ENCODE measurements at places on chromosomes 16 and 17. TPM values are rescaled to one million over a fixed set of nuclear protein-coding genes. Genes with fewer than 3 reads are reported as not detected.

DNA sequence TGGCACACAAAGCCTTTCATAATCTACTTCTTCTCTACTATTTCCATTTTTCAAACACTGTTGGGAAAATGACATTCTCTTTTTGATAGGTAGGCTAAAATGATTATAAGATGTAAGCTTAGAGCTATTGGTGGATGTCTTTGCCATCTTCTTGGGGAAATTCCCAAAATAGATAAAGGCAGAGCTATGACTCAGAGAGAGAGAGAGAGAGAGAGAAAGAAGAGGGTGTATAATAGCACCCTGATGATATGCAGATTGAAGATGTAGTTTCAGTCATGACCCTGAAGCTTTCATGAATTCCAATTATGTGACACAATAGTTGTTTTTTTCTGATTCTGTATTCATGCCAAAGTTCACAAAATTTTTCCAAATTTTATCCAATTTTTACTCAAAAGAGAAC, 529.1 kb downstream of the HS3ST4 start:
- no peak for DNase-seq

- DNase-seq = no peak
Measured at GRCh38 chr16:66131156-66131807, 235.2 kb upstream of the CDH5 start.

- no peak for DNase-seq
Measured at GRCh38 chr17:55760643-55761355, 9.9 kb downstream of the PCTP start.

DNA sequence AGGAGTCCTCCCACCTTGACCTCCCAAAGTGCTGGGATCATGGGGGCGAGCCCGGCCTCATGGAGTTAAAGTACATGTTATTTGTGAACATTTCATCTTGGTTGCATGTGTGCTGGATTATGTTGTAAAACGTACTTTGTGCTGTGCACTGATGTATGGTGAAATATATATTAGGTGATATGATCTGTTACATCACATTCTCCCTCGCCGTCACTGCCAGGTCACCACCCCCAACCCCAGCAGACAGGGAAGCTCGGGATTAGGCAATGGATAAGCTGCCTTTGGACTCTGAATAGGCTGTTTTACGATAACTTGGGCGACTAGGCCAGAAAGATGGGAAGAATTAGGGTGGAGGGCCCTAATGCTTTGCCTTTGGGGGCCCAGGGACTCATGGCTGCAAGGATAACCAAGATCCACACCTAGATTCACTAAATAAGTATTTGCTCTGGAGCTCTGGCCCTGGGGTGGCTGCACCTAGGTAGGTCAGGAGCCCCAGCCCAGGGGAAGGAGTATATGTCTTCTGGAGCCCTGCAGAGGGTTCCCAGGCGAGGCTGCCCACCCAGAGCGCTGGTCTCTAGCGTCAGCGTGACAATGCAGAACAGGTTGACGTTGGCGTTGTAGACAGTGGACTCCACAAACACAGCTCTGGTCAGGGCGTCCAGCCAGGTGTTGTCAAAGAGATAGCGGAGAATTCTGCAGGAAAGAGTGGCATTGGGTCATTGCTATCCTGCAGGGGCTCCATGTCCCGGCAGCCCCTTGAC, 27.1 kb upstream of the GCSH start:
- DNase-seq = no peak

- no peak for DNase-seq
Measured at GRCh38 chr16:15502041-15502725, 67.8 kb downstream of the BMERB1 start.

DNA sequence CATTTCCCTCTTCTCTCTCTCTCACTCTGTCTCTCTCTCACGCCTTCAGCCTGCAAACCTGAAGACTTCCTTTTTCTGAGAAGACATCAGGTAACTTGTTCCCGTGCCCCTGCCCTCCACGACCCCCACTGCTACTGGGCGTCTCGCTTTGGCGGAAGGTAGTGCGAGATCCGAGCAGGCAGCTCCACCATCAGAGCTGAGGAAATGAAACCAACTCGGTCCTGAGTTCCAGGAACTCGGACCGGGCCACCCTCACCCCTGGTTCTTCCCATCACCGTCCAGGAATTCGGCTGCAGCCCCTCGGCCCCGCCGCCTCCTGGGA, 585 bp downstream of the MLKL start:
- DNase-seq = no peak

DNA sequence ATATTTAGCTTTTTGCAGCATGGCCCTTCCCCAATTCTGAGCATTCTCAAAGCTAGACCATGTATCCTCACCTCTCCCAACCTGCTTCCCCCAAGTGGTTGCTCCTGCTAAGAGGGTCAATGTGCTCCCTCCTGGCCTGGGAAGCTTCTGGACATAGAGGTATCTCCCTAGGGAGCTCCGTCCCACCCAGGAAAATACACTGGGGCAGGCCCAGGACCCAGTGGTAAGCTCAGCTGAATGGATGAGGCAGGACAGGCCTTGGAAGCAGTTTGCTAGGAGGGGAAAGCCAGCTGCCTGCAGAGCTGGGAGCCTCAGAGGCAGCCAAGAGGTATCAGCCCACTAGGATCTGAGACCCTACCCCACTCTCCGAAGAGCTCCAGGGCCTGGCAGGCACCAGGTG, 1721.6 kb downstream of the TP53TG3F start:
- DNase-seq = no peak

GRCh38 chr16:67241008-67241900, 6.0 kb downstream of the FHOD1 start:
- peak; percentile 60 for DNase-seq

GRCh38 chr16:10171221-10171620, 11.0 kb downstream of the GRIN2A start:
- no peak for DNase-seq

GRCh38 chr16:11350921-11351335, 5.7 kb downstream of the RMI2 start:
- no peak for DNase-seq

DNA sequence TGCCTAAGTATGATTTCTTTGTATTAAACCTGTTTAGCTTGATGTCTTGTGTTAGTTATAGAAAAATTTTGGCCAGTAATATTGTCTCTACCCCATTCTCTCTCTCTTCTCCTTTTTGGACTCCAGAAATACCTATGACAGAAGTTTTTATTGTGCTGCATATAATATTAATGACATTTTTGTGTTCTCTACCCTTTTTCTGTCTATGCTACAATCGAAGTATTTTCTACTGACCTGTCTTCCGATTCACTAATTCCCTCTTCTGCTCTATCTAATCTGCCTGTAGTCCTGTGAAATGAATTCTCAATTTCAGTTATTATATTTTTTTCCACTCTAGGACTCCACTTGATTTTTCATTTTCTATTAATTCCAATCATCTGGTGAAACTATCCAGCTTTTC, 26.0 kb upstream of the TMEM92 start:
- no peak for DNase-seq

GRCh38 chr16:27718201-27719105, 168.5 kb downstream of the KATNIP start:
- no peak for DNase-seq

DNA sequence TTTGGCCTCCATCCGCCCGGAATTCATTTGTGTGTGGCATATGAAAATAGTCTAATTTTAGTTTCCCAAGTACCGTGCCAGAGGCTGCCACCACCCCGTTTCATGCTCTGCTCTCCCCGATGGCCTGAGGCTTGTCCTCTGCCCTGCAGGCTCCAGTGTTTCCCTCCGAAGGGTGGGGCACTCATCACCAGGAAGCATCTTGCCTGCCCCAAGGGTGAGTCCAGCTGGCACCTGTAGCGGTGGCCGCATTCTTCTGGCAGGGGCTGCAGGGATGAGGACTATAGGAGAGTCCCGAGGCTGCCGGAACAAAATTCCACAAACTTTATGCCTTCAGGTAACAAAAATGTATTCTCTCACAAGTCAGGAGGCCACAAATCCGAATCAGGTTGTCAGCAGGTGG, 23.1 kb upstream of the CMIP start:
- DNase-seq = no peak

DNA sequence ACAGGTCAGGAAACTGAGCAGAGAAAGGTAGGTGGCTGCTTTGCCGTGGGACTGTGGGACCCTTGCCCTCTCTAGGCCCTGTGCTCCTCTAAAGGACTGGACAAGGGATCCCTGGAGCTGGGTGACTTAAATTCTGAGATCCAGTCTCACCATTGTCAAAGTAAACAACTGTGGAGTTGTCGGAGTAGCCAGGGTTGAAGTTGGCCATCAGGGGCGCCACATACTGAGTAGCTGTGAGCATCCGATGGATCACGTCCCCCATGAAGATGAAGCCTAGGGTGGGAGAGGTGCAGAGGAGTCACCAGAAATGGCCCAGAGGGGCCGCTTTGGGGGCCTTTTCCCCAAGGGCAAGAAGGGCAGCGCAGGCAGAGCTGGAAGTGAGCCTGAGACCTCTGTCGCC, 43.5 kb downstream of the PLXDC1 start:
- no peak for DNase-seq

- DNase-seq = no peak
Measured at GRCh38 chr16:3212567-3212966, 22.4 kb downstream of the ZNF200 start.

GRCh38 chr16:78434401-78434800, 334.9 kb downstream of the WWOX start:
- DNase-seq = no peak

DNA sequence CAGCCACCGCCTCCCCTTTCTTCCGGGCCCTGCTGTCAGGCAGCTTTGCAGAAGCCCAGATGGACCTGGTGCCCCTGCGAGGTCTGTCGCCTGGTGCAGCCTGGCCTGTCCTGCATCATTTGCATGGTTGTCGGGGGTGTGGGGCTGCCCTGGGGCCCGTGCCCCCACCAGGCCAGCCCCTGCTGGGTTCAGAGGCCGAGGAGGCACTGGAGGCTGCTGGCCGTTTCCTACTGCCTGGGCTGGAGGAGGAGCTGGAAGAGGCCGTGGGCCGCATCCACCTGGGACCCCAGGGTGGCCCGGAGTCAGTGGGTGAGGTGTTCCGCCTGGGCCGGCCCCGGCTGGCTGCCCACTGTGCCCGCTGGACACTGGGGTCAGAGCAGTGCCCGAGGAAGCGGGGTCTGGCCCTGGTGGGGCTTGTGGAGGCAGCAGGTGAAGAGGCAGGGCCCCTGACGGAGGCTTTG, 5.5 kb upstream of the TGFB1I1 start:
- DNase-seq = no peak

- no peak for DNase-seq
Measured at GRCh38 chr17:75003070-75003956, 9.2 kb upstream of the MRPL58 start.

DNA sequence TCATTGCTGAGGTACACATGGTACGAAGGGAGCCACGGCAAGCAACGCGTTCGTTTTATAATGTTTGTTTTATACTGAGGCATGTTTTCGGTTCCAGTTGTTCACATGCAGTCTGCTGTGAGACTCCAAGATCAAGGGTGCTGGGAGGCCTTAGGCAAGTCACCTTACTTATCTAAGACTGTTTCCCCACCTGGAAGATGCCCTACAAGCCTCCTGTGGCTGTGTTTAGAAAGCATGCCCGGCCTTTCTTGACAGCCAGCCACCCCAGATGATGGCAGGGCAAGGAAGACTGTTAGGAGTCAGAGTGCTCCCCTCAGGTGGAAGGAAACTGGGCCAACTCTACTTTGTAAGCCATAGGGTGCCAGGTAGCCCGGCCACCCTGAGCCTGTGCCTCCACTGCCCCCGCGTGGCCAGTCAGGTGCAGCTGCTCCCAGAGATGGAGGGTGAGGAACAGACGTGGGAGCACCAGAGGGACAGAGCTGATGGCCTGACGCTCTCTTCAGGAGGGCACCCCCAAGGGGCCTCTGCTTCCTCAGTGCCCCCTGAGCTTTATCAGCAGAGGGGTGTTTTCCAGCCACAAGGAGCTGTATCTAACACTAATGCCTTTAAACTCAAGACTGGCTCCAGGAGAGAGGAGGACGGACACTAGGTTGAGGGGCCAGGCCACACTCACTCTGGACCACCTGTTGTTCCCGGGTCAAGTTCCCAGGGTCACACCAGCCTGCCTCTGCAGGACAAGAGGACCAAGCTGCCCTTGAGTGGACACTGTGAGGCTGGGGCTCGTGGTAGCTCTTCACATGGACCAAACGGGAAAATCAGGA, 5.4 kb downstream of the NAT9 start:
- DNase-seq = peak; percentile 92

GRCh38 chr17:28938552-28938951, 12.8 kb downstream of the PHF12 start:
- no peak for DNase-seq

- DNase-seq = no peak
Measured at GRCh38 chr16:3497771-3498170, 2.5 kb upstream of the C16orf90 start.

GRCh38 chr16:2586241-2586640, 48.4 kb downstream of the PDPK1 start:
- DNase-seq = no peak

DNA sequence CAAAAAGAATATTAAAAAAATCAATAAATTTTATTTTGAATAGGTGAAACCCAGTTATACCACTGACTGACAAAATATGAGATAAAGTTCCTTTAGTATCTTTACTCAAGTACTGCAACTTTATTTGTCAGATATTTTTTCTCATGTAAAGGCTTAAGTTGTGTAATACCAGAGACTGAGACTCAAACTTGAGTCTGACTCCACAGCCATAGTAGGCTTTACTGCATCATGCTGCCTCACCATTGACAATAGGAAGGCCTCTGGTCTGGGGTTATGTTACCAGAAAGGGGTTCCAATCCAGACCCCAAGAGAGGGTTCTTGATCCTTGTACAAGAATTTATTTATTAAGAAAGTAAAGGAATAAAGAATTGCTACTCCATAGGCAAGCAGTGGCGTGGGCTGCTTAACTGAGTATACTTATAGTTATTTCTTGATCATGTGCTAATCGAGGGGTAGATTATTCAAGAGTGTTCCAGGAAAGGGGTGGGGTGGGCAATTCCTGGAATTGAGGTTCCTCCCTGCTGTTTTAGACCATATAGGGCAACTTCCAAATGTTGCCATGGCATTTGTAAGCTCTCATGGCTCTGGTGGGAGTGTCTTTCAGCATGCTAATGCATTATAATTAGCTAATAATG, 187.4 kb upstream of the WSB1 start:
- no peak for DNase-seq

Gene TP53TG3D
- not detected for total RNA-seq

Gene CFAP97D1
- total RNA-seq = not detected

Gene USH1G
- total RNA-seq = not detected

Gene RNF222
- total RNA-seq = not detected

Gene KRT31
- total RNA-seq = not detected

Gene KLHL11
- total RNA-seq = 15.2 TPM

Gene SDR42E1
- total RNA-seq = 2.6 TPM

Gene LLGL2
- total RNA-seq = 113 TPM

Gene BMERB1
- total RNA-seq = 8.9 TPM

Gene ADGRG1
- 53.7 TPM for total RNA-seq

Gene VASN
- total RNA-seq = 14.3 TPM

Gene SLC16A13
- not detected for total RNA-seq

Gene TMEM235
- total RNA-seq = not detected
